ENCODE measurements at places on chromosomes 5 and 9.

GRCh38 chr5:148748702-148749392 lies 77.6 kb upstream of the ADRB2 start:
- no peak for DNase-seq

DNA sequence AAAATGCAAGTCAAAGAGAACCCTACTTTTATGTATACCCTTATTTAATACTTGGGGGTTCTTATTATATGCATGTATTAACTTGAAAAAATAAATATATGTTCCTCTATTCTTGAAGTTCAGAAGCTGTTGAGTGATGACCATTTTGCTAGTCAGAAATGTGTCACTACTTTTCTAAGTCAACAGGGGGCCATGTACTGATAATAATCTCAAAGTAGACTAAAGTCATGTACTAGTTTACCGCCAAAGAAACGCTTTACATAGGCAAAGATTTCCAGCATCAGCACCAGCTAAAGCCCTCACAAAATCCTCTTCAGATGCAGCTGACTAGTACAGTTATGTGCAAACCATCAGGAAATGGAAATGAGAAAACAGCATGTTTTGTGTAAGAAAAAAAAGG lies 5.7 kb upstream of the BHMT start:
- no peak for DNase-seq

DNA sequence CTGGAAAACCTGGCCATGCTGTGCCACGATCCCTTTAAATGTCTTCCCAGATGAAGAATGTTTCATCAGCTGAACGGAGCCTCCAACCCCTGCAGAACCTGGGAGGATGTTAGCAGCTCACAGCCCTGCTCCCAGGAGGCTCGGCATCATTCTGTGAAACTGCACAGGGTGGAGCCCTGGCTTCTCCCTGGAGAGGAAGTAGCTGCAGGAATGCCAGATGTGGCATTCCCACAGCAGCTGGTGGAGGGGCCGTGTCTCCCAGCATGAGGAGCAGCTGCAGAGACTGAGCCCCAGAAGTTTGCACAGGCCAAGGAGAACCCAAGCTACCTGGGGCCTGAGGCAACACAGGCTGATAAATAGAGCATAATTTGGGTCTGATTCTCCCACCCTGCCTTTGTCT lies 165.8 kb upstream of the MAP3K1 start:
- DNase-seq: no peak

GRCh38 chr5:157821822-157822622 lies 36.9 kb downstream of the CLINT1 start:
- no peak for DNase-seq

GRCh38 chr5:43315263-43315662 lies 2.1 kb upstream of the HMGCS1 start:
- no peak for DNase-seq

DNA sequence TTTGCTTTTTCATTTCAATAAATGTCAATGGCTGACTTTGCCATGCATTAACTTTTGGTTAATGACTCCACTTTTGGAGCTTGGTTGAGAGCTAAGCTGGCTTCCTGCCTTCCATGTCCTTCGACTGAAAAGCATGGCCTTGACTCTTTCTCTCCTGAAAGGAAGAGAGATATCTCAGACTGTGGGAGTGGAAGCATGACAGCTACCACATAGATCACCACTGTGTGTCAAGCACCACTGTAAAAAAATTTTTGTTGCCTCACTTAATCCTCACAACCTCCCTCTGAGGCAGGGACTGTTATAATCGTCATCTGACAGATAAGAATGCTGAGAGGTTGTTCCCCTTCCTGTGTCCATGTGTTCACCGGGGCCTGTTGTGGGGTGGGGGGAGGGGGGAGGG lies 184.8 kb downstream of the RORB start:
- DNase-seq: no peak

DNA sequence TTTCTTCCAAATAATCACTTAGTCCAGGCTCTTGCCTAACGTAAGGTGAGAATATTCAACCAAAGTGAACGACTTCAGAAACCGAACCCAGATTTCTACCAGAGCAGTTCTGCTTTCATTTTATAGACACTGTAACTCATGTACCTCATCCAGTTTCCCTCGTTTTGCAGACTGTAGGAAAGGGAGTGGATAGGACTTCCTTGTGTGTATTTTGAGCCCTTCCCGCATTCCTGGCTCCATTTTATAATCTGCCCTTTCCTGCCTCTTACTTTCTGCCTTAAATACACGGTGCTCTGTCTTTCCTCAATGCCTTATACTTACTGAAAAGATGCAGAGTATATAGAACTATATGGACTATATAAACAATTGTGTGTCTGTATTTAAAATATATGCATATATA lies 20.8 kb downstream of the MINAR2 start:
- DNase-seq: no peak

GRCh38 chr9:135555203-135555602 lies 6.4 kb upstream of the PAEP start:
- DNase-seq: no peak

GRCh38 chr5:42992088-42992879 lies 47.8 kb downstream of the ANXA2R start:
- DNase-seq: no peak

GRCh38 chr9:94875300-94876020 lies 149.0 kb downstream of the AOPEP start:
- no peak for DNase-seq

GRCh38 chr5:68251804-68252522 lies 36.4 kb downstream of the PIK3R1 start:
- no peak for DNase-seq

DNA sequence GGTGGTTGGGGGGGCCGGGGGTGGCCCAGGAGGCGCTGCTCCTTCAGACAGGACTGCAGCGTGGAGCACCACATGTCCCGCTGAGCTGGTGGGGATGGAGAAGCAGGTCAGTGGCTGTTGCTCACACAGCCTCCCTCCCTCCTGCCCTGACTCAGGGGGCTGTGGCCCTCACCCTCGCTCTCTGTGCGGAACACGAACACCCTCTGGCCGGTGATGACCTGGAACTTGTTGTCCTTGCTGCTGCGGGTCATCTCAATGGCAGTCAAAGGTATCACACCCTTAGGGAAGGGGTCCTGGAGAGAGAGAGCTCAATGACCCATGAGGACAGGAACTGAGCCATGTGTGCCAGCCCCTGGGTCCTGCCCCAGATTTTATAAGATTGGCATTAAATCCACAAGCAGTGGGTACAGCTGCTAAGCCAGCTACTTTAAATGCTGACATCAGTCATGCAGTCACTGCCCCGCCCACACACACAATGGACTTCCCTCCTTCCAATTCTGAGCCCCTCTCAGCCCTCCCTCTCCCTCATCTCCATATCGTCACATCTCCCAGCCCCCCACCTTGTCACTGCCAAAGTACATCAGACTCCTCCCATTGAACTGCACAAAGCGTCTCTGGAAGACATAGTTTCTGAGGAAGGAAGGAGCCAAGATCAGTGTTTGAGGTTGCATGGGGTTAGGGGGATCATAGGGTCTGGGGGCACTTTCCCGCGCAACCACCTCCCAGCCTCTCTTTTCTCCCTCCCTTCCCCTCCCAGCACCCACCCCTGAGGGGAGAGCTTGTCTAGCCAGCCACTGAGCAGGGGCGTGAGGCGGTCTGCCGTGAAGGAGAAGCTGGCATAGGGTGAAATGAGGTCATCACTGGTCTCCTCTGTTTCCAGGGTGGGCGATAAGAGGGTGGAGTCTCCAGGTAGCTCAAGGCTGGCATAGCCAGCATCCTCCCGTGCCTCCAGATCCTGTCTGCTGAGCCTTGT lies 8.9 kb downstream of the ARAP3 start:
- DNase-seq: no peak

GRCh38 chr5:177327539-177328522 lies 16.1 kb upstream of the MXD3 start:
- no peak for DNase-seq

DNA sequence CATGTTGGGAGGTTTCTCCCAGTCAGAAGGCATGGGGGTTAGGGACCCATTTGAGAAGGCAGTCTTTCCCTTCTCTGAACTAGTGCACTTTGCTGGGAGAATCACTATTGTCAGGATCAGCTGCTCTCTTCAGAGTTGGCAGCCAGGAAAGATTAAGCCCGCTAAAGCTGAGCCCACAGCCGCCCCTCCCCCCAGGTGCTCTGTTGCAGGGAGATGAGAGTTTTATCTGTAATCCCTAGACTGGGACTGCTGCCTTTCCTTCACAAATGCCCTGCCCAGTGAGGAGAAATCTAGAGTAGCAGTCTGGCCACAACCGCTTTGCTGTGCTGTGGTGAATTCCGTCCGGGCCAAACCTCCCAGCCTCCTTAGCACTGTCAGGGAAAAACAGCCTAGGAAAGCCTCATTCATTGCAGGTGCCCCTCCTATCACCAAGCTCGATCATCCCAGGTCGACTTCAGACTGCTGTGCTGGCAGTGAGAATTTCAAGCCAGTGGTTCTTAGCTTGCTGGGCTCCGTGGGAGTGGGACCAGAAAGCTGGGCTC lies 69.8 kb downstream of the CNTLN start:
- DNase-seq: peak; percentile 30

DNA sequence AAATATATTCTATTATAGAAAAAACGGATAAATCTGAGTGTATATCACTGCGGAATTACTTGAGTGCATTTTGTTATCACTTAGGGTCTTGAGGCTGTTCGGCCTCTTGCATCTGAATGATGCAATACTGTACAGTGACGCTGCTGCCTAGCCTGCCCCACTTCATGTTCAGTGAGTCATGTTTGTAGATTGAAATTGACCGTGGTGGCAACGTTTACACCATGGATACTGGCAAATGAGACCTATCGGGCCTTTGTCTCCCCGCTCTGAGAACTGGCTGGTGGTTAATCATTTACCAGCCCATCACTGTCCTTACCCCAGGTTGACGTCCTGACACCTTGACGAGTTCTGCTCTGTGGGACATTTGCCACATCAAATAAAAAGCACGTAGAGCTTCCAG lies 510.1 kb upstream of the ADAMTS16 start:
- no peak for DNase-seq

DNA sequence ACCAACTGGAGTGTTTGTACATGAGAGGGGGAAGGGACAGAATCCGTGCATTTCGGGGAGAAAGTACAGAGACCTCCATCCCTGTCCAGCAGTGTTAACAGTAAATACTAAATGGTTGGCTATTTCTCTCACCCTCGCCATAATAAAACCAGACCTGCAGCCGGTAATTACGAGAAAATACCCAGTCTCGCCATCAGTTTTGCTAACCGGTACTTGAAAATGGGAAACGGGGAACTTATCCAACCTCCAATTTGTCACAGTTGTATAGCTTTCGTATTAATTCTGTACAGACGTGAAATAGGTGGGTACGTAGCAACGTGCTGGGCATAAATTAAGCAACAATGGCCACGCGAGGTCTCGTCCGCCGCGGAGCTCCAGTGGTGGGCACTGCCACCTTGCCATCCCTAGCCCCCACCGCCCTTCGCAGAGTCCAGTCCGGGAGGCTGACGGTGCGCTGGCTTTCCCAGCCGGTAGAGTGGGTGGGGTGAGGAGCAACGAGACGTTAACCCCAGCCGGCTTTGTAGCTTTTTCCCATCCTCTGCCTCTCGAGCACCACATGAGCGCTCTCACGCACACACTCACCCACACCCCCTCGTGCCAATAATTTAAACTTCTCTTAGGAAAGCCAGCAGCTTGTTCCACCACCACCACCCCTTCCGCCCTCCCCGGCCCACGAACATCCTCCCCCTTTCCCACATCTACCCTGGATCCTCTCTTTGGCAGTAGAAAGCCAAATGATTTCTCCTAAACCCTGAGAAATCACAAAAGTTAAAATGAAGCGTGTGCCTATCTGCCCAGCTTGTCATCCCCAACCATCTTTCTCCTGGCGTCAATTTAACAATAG lies 1.8 kb downstream of the ELAVL2 start:
- DNase-seq: no peak

DNA sequence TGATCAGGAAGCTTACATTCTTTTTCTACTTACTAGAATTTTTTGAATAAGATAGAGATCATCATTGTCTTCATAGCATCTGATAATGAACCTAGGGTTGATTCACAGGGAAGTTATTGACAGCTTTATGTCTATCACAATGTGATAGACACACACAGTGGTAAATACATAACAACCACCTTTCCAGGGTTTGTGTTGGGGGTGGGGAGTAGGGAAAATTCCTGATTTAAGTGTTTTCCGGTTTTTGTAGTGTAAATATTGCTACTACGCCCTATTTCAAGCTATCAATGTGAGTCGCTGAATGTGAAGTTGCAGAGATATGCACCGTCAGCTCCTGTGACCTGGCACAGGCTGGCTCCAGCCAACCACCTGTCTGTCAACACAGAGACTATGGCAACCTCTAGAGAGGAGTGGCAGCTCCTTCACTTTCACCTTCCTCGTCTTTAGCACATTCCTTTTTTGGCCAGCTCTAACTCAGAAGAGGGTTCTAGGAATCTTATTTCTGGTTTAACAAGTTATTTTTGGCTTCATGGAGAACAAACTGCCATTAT lies 224.9 kb downstream of the MAT2B start:
- DNase-seq: no peak

- no peak for DNase-seq
These were observed 48.5 kb downstream of the PLEKHG4B start for GRCh38 chr5:140443-140829.

- DNase-seq: no peak
These were observed 24.9 kb upstream of the PTGES start for GRCh38 chr9:129777769-129778130.

- DNase-seq: peak; percentile 21
These were observed 236.2 kb upstream of the NFIL3 start for GRCh38 chr9:91659529-91660495.
